H9 (cell line): ENCODE measurements at places on chromosomes 16 and 17. TPM values are rescaled to one million over a fixed set of nuclear protein-coding genes. Genes with fewer than 3 reads are reported as not detected.

GRCh38 chr16:88069397-88070168, 118.3 kb downstream of the BANP start:
- no peak for DNase-seq

DNA sequence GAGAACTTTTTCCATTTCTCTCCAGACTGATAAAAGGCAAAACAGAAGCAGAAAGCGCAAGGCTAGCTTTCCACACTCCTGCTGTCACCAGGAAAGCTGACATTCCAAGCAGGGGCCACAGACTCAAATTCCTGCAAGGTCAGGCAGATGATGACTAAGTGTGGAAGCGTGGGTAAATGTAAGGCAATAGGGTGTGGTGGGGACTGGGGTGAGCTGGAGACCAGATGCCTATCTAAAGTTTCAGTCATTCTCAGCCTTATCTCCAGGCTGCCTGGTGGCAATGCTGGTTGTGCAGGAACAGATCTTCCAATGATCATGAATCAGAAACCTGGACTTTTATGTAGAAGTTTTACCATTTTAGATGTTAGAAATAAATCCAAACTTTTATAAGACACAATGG, 224.1 kb downstream of the GSG1L start:
- peak; percentile 5 for DNase-seq

DNA sequence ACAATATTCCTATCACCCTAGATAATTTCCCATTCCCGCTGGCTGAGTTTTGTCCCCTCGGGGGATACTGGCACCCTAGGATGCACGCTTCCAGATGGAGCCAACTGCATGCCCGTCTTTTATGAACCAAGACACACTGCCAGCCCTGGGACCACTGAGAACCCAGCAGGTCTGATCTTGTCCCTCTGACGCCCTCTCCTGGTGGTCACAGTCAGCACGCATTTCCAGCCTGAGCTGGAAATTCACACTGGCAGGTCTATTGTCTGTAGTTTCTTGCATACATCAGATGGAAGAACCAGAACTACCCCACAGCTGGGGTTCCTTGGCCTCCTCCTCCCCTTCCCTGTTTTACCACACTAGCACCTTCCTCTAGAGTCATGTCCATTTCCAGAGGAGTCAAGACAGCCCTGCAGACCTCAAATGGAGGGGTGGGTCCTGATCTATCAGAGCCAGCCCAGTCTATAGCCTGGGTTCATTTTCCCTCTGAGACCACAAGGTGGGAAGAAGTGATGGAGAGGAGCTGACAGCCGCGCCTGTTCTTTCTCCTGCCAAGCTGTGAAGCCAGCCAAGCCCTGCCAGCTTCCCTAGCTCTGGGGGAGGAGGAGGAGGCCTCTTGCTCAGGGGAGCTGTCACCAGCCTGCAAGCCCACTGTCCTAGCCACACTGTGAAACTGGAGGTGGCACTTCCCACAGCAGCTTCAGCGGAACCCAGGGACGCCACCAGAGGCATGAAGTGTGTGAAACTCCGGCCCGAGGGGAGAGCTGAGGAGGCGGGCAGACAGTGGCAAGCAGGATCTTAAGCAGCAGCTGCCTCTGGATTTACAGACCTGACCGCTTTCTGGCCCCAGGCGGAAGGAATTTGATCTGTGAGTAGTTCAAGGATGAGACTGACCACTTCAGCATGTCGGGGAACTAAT, 29.3 kb downstream of the MXRA7 start:
- peak; percentile 93 for DNase-seq

- DNase-seq: no peak
Measured at GRCh38 chr16:82481455-82481854, 145.3 kb upstream of the CDH13 start.

- no peak for DNase-seq
Measured at GRCh38 chr16:8642146-8642545, 20.6 kb downstream of the METTL22 start.

- peak; percentile 71 for DNase-seq
Measured at GRCh38 chr17:78986649-78987328, 7.1 kb upstream of the LGALS3BP start.

DNA sequence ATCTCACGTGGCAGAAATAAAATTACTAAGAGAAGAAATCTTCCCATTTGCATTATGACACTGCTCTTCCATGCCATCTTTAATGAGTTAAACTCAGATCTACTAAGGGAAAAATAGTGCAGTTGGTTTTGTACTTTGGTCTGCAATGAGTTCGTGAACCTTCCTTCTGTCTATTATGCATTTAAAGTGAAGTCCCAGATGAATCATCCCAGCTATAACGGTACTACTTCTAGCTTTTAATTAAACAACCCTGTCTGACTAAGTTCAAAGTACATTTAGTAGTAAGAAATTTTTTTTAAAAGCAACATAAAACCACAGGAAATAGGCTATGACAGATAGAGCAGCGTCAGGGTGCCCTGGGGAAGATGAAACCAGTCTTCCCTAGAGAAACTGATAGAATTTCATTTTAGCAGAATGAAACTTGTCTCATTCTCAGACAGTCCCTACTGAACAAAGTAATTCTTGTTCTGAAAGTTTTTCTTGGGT, 1.8 kb downstream of the TMIGD1 start:
- DNase-seq: no peak

DNA sequence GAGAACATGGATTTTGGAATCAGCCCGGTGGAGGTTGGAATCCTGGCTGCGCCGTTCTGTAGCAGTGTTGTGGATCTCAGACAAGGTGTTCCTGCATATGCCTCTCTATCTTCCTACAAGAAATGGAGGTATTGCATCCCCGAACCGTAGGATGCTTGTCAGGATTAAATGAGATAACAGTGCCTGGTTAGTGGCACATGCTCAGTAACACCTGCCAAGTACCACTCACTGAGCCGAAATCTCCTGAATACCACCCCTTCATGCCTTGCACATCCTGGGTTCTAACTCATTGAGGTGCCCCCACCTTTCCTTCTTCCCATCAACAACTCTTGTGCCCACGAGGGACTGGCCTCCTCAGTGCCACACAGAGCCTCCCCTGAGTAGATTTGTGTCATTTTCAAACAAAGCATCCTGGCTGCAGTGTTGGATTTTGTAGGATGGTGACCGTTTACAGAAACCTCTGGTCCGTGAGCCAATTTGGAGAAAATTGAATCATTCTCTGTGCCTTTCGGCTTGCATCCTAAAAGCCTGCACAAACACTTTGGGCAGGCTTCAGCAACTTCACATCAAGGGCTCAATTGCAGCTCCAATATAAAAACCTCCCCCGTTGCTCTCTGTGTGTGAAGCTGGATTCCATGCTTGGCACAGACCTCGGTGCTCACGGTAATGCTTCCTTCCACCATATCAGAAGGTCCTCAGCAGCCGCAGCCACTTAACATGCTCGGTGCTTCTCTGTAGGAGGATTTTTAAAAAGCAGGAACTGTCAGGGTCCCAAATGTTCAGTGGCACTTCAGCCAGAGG, 84.2 kb downstream of the WWOX start:
- no peak for DNase-seq

SARM1 gene
- 5.1 and 5.4 TPM in 2 replicates for total RNA-seq
